ENCODE measurements at places on chromosomes 12 and 14.

DNA sequence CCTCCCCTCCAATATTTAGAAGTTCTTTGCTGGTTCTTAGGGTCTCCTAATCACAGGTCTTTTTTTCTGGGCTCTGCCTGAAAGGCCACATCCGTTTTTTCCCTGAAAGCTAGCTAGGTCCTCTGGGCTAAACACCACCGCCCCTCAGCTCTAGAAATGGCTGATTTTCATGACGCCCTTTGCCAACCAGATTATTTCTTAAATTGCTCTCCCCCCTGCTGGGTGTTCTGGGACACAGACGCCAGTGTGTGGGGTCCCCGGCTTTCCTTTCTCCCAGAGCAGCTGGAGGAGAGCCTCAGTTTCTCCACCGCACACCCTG, 45.3 kb upstream of the ATP23 start:
- DNase-seq, result no peak

DNA sequence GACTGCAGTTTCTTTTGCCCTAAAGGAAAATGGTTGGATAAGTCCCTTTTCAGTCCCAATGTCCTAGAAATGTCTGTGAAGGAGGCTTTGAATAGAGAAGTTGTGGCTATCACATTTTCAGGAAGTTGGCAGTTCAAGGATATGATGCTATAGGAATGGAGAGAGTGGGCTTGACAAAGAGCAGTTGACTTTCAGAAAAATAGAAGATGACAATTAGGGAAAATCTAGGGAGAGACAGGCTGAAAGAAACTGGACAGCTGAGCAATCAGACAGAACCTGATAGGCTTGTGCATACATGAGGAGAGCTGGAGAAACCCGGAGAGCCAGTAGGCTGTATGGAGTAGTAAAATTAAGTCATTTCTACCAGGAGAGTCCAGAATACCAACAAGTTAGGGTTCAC, 50.5 kb downstream of the LMNTD1 start:
- no peak for DNase-seq

DNA sequence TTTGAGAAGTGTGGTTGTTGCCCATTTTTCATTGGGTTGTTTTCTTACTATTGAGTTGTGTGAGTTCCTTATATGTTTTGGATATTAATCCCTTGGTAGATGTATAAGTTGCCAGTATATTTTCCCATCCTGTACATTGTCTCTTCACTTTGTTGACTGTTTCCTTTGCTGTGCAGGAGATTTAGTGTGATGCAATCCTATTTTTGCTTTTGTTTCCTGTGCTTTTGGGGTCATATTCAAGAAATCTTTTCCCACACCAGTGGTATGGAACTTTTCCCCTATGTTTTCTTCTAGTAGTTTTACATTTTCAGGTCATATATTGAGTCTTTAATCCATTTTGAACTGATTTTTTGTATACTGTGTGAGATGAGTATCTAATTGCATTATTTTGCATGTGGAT, 92.8 kb downstream of the PTHLH start:
- DNase-seq, result no peak

- DNase-seq, result no peak
Observed at GRCh38 chr12:101455685-101456084, 19.5 kb upstream of the SPIC start.

- no peak for DNase-seq
Observed at GRCh38 chr14:106551265-106551664, 1024.9 kb downstream of the TMEM121 start.

- DNase-seq, result no peak
Observed at GRCh38 chr14:36316131-36316530, 4.3 kb downstream of the MBIP start.

DNA sequence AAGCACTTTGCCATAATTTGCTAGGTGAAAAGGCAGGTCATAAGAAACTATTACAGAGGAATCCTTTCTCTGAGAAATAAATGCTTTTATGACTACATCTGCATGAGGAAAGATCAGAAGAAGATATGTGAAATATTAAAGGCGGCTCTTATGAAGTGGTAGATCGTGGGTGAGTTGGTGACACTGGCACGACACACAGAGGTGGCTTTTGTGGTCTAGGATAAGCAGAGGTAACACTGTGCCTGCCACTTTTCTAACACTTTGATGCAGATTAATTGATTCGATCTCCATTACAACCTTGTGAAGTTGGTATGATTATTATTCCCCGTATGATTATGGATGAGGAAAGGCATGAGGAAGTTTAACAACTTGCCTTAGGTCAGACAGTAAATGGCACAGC, 60.0 kb upstream of the ELK3 start:
- no peak for DNase-seq

GRCh38 chr12:25960961-25961360, 2.5 kb downstream of the RASSF8 start:
- no peak for DNase-seq

GRCh38 chr12:124938587-124938986, 24.1 kb upstream of the UBC start:
- DNase-seq, result no peak

- DNase-seq, result no peak
Observed at GRCh38 chr12:89081719-89082369, 270.5 kb downstream of the DUSP6 start.

- no peak for DNase-seq
Observed at GRCh38 chr14:75246546-75247285, 31.9 kb upstream of the FOS start.

DNA sequence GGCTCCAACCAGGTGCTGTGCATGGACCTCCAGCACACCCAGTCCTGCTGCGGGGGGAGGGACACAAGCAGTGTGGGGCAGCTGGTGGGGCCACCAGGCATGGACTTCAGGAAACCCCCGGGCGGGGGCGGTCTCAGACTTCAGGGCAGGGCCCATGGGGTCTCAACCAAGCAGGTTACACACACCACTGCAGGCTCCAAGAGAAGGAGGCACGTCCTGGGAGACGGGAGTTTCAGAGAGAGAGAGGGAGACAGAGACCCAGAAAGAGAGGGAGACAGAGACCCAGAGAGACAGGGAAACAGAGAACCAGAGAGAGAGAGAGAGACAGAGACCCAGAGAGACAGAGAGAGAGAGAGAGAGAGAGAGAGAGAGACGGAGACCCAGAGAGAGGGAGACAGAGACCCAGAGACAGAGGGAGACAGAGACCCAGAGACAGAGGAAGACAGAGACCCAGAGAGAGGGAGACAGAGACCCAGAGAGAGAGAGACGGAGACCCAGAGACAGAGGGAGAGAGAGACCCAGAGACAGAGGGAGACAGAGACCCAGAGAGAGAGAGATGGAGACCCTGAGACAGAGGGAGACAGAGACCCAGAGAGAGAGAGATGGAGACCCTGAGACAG, 128.9 kb downstream of the NCOR2 start:
- DNase-seq, result no peak

DNA sequence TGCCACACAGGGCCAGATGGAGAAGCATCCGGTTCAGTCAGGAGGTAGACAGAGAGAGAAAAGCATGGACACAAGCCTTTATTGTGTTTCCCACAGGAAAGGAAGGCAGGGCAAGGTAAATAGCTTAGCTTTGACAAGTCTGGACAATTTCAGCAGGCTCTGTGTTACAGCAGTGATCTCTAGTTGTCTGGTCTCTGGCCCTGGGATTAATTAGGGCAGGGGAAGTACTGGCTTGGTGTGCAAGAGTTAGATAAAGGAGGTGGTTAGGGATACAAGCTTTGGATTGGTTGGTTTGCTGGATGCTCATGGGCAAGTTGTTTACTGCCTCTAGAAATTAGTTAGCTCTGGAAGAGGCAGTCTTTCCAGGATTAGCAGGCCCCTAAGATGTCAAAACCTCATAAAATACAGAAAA, 15.1 kb upstream of the NGDN start:
- no peak for DNase-seq

- DNase-seq, result no peak
Observed at GRCh38 chr12:50564237-50564947, 59.6 kb downstream of the DIP2B start.

DNA sequence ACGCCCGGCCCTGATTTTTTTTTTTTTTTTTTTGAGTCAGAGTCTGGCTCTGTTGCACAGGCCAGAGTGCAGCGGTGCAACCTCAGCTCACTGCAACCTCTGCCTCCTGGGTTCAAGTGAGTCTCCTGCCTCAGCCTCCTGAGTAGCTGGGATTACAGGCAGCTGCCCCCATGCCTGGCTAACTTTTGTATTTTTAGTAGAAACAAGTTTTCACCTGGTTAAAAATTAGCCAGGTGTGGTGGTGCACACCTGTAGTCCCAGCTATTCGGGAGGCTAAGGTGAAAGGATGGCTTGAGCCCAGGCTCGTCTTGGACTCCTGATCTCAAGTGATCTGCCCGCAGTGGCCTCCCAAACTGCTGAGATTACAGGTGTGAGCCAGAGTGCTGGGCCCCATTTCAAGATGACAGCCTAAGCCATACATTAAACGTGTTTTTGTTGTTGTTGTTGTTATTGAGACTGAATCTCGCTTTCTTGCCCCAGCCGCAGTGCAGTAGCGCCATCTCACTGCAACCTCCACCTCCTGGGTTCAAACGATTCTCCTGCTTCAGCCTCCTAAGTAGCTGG, 42.7 kb upstream of the EAPP start:
- no peak for DNase-seq

GRCh38 chr12:132018193-132018916, 68.6 kb downstream of the EP400 start:
- no peak for DNase-seq

DNA sequence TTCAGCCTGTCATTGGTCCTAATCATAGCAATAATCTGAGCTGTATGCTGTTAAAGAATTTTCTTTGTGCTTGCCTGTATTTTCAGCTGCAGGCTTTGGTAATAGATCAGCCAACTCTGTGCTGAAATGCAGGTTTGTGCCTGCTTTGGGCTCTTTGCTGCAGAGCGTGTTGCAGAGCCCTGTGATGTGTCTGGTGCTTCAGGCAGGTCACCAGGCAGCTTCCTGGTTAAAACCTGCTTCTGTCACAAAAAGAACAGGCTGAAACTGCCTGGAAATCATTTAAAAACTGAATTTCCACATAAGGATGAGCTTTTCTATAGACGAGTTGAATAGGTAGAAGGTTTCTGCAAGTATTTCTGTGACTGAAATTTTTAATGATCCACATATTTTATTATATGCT, 3.1 kb downstream of the DIP2B start:
- no peak for DNase-seq

- DNase-seq, result no peak
Observed at GRCh38 chr12:58727521-58727920, 192.8 kb downstream of the LRIG3 start.

DNA sequence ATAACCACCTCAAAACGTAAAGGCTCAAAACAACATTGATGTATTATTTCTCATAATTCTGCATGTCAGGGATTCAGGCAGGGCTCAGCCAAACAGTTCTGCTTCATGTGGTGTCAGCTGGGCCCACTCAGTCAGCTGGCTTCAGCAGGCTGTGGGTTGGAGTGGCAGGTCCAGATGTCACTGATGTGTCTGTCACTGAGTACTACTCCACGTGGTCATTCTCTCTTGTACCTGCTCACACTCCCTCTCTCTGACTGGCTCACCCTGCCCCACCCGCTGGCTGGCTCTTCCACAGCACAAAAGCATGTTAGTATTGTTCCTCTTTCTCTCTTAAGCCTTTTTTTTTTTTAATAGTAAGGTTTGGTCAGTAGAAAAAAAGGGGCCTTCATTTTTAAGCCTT, 182.4 kb downstream of the DICER1 start:
- DNase-seq, result no peak

- no peak for DNase-seq
Observed at GRCh38 chr14:102320033-102320660, 601 bp downstream of the ZNF839 start.

- DNase-seq, result no peak
Observed at GRCh38 chr12:57164966-57165625, 17.7 kb upstream of the LRP1-AS start.

- DNase-seq, result no peak
Observed at GRCh38 chr14:61498303-61498702, 176.9 kb downstream of the PRKCH start.

DNA sequence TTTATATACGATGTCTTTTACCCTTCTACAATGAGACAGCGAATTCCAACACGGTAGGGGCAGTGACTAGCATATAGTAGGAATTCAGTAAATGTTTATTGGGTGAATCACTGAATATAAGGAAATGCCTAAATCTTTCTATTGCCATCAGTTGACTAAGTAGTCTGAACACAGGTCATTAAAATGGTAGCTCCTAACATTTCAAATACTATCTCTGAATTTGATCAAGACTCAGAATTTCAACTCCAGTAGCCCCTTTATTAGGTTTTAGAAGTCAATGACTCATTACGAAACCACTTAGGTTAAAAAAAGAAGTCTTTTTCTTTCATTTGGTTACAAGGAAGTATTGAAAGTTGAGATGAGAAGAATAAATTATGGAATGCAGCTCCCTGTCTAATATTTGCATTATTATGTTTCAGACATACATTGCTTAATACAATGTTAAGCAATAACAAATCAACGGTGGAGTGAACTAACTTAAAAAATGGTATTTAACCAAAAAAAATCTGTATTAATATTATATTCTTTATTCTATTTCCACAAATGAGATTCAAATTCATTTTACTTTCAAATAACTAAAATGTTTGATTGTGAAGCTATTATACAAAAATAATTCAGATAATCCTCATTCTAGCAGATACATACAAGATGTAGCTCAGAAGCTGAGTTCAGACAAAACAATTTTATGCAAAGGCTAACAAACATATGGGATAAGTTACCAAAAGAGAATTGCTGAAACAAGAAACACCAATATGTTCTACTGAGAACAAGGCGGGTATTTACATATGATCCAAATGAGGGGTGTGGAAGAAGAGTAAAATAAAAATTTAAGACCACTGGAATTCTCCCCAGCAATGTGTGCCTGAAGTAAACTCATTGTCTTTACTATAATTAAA, 302.7 kb downstream of the CEP128 start:
- DNase-seq, result no peak

DNA sequence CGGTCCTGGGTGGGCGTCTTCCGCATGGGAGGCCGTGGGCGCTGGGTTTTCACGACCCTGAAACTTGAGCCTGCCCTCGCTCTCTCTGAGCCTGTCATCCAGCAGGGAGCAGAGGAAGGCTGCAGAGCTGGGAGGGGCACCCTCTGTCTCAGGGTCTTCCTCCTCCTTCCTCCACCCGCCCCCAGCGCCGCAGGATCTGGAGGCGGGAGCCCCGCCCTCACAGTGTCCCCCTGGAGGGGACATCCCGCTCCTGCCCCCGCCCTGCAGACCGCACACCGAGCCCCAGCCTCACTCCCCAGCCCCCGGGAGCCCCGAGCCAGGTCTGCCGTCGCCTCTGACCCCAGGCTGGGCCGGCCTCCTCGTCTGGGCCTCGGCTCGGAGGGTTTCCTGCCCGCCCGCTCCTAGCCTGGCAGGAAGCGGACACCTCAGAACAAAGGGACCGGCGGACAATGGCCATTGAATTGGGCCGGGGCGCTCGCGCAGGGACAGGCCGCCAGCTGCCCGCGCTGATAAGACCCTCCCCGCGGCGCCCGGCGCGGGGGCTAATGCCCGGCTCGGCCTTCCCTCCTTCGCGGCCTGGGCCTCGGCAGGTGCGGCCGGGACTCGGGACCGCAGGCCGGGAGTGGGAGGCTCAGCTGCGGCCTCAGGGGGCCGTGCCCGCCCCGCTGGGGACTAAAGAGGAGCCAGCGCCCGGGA, 15.3 kb upstream of the NUDT14 start:
- no peak for DNase-seq

DNA sequence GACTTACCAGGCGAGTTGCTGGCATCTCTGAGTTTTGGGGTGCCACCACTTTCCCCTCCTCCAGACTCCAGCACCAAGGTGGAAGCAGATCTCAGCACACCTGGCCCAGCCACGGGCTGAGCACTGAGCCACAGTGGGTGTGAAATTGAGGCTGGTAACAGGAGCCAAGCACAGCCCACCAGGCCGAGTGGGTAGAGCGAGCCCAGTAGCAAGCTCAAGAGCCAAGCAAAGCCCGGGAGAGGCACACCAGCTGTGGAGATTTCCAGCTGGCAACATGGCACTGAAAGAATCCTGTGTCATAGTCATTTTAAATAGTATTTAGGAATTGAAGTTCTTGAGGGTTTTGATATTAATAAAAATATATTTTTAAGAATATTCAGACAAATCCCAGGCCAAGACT, 596.2 kb upstream of the TMEM132C start:
- no peak for DNase-seq
